Mammary epithelial cell (primary cell): ENCODE measurements at places on chromosomes 7 and 10.

DNA sequence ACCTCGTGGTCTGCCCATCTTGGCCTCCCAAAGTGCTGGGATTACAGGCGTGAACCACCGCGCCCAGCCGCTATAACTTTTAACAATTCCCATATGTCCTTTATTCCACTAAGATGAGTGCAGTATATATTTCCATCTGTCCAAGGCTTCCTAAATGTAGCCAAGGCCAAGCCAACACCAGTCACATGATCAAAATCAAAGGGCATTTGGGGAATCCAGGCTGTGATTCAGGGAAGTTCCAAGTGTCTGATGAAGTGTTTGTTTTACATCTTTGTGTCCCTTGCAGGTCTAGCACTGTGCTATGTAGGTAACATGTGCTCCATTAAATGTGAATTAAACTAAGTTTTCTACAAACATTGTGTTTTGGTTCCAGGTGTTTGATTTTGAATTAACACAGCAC, 20.8 kb downstream of the AKR1E2 start:
- DNase-seq, result no peak

DNA sequence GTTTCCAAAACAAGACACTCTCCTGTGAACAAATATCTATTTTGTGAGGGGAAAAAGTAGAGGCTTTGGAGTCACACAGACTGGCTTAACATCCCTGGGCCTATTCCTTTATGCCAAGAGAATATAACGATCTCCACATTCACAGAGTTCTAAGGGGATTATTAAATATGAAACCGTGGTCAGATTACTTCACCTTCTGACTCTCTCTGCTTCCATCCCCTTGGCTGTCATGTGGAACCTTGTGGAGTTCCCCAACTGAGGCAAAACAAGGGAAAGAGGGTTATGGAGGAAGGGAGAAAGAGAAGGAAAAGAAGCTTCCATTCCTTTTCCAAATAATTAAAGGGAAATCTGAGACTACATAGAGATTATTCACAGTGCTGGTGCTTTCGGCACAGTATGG, 55.5 kb upstream of the ATP6V0A4 start:
- no peak for DNase-seq

DNA sequence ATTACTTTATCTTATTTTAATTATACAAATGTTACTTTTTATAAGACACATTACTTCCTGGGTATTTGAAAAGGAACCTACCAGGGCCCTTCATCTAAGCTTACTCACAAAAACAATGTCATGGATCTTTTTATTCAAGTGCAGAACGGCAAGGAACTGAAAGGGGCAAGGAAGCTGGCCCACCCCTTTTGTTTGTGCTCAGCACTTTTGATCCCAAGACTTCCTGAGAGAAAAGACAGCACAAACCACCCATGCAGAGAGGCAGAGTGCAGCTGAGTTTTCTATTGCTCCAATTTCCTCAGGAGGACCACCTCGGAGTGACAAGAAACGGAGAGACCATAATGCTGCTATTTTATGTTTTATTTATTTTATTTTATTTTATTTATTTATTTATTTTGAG, 232.0 kb upstream of the NRP1 start:
- DNase-seq, result no peak

GRCh38 chr10:34797155-34797554, 17.9 kb downstream of the PARD3 start:
- no peak for DNase-seq

- no peak for DNase-seq
Measured at GRCh38 chr7:147151661-147152060, 1035.1 kb downstream of the CNTNAP2 start.

DNA sequence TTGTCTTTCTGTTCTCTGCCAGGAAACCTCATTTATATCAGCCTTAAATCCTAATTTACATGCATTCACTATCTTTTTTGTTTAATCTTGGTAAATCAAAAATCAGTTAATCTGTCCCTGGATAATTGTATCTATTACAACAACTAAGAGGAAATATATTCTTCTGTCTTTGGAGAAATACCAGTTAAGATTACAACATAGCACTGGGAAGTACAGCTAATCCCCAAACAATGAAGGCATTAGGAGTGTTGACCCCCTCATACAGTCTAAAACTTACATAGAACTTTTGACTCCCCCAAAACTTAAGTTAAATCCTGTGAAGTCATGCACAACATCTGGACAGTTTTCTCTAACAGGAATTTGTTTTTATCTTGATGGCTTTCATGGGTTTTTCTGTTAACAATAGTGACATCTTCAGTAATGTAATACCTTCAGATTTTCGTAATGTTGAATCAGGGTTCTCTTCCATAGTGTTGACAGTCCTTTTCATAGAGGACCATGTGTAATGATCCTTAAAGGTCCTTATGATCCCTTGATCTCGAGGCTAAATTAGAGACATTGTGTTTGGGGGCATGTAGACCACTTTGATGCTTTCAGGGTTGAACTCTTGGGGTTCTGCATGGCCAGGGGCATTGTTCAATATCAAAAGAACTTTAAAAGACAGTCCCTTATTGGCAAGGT, 24.1 kb upstream of the ABCC2 start:
- no peak for DNase-seq

DNA sequence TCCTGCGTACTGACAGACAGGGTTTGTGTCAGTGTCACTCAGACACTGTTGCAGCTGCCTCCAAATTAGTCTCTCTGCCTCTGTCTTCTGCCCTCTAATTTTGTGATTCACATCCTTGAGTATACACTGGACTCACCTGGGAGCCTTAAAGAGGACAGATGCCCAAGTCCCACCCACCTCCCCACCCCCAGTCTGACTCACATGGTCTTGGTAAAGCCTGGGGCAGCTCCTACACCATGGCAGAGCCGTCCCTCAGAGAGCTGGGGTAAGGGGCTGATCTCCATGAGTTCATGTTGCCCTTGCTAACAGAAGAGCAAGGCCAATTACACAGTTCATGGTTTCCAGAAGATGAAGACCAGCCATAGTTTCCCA, 197.6 kb upstream of the STK17A start:
- peak; percentile 74 for DNase-seq

DNA sequence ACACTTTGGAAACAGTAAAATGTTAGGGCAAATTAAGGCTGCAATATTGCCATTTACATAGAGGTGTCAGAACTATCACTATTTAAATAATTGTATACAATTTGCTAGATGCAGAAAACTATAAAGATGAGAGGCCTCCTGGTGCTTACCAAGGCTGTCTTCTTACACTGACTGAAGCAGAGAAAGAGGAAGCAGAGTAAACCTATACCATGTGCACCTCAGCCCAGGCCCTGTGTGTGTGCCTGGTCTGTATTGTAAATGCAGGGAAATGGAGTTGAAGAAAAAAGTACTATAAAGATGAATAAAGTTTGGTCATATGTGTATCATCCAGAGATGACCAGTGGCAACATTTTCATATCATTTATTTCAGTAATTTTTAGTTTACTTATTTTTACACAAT, 29.2 kb downstream of the ELMO1 start:
- no peak for DNase-seq

- DNase-seq, result no peak
Measured at GRCh38 chr10:54869022-54869421, 68.0 kb upstream of the PCDH15 start.

GRCh38 chr7:128852537-128853254, 10.0 kb upstream of the ATP6V1F start:
- DNase-seq, result no peak

DNA sequence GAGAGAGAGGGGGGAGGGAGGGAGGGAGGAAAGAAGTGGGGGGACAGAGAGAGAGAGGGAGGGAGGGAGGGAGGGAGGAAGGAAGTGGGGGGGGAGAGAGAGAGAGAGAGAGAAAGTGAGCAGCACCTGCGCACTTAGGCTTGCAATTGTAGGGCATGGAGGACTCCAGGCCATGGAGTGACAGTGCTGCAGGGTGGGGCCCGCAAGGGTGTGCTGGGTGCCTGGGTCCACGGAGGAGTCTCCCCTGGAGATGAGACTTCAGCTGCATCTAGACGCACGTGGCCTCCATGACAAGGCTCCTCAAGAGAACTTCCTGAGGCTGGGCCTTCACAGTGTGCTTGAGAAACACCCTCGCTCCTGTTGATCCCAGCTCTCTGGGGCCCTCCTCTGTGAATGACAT, 44.5 kb downstream of the CLRN3 start:
- no peak for DNase-seq

DNA sequence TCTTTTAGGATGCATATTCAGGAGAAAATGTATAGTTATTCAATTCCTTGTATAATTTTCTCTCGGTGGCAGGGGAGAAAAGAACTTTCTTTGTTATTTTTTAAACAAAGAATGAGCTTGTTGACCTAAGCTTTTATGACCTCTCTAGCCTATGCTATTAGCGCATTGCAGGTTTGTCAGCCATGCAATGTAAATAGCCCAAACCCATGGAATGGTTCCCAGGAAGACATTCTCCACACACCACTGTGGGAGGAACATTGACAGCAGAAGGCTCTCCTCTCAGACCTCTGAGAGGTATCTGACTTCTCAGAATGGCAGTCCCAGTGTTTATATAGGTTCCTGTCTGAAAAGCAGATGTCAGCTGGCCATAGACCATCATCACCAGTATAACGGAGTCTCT, 19.6 kb upstream of the AGBL3 start:
- DNase-seq, result no peak

DNA sequence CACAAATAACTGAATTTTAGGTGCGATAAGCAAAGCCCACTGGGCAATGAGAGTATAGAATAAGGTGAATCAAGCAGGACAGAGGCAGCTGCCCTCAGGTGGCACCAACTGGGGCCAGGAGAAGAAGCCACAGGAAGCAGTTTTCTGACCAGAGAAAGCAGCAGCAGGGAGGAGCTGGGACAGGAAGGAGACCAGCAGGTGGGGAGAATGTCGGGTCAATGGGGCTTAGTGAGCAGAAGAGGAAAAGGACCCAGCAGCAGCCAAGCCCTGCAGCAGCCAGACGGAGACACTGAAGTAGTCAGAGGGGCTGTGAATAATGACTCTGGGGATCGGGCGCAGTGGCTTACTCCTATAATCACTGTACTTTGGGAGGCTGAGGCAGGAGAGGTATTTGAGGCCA, 209.6 kb upstream of the SH2B2 start:
- no peak for DNase-seq

DNA sequence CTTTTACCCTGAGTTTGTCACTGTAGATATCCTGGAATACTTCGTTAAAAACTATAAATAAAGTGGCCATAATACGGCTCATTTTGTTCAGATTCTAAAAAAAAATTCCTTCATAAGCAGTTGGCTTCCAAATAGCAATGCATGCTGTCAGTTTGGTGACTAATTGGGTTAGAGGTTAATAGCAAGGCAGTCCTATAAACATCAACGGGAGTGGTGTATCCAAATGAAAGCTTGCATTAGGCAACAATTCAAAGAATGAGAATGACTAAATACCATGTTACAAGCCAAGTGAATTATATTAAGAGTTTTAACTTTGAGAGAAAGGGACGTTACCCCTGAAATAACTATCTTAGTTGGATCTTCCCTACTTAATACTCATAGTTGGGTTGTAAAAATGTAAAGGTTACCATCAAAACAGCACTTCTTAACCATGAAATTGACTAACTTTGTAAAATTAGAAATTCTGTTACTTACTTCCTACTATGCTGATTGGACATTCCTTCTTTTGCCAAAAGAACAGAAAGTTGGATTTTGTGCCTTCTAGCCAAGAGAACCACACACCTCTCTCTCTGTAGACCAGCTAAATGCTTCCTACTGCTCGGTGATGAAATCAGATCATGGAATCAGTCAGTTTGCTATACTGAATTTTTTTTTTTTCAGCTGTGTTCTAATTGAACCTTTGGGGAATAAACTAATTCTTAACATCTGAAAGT, 98.0 kb downstream of the KAT6B start:
- DNase-seq, result peak; percentile 87

DNA sequence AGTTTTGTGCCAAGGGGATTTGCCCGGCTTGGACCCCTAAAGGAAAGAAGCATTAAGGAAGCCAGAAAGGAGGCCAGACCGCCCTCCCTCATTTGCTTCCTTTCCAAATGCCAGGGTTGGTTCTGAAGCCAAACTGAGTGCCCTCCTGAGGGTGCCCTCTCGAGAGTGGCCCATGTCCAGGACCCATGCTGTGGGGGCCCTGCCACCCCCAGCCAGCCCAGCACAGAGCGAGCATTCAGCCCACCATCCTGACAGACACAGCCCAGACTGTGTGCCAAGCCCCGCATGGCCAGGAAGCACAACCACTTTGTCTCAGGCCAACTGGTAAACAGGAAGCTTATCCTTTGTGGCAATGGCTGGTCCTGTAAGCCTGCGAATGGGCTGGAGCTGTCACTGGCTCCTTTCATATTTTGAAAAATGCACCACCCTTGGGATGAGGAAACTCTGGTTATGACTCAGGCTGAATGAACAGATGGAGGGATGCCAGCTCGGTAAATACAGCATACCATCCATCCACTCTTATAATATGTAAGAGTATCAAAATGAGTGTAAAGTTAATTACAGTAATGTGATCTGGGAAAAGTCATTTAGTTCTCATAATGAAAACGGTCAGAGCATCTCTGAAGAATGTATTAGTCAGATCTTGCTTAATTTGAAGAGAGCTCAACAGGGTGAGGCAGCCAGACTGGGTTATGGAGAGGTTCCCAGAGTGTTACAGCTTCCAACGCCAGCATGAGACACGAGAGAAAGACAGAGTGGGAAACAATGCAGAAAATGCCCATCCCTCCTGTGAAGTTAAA, 65.0 kb downstream of the STK17A start:
- DNase-seq, result peak; percentile 97

GRCh38 chr7:50461695-50462094, 11.5 kb upstream of the FIGNL1 start:
- DNase-seq, result no peak

DNA sequence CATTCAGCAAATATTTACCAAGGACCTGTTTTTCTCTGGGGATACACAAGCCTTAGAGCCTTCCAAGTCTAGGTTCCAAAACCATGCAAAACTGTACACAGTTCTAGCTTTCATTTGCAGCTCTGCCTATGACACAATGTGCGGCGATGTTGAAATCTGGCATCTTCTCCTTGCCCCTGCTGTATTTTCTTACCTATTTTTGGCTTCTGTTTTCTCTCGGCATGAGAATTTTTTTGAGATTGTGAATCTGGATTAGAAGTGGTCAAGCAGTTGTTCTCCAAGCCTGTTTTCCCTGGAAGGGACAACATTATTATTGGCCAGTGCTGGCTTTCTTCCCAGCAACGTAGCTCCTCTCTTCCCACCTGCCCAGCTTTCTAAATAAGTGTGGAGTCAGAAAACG, 176.3 kb downstream of the CREB5 start:
- no peak for DNase-seq

DNA sequence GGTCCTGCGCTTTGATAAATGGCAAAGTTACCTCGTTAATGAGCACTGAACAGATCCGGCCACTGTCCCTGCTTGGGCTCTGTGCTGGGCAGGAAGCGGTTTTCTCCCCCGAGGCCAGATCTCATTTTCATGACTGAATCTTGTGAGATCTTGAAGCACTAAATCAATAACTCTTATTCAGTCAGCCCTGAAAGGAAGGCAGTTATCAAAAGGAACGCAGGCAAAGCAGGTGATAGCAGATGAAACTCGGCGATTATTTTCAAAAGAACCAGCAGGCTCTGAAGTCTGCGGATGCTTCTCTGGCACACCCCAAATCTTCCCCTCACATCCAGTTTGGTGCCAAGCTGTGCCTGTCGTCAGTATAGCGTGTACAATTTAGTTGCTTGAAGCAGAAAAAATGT, 228.7 kb downstream of the BAMBI start:
- no peak for DNase-seq

GRCh38 chr10:103646304-103646703, 152.8 kb downstream of the NEURL1 start:
- DNase-seq, result no peak

GRCh38 chr7:97145068-97145467, 27.6 kb downstream of the SDHAF3 start:
- DNase-seq, result peak; percentile 11
